T1000 (cell line): ENCODE measurements at places on chromosomes 6 and 20.
A peak's percentile ranks its signal among the peaks of the same experiment; 100 is the strongest.

DNA sequence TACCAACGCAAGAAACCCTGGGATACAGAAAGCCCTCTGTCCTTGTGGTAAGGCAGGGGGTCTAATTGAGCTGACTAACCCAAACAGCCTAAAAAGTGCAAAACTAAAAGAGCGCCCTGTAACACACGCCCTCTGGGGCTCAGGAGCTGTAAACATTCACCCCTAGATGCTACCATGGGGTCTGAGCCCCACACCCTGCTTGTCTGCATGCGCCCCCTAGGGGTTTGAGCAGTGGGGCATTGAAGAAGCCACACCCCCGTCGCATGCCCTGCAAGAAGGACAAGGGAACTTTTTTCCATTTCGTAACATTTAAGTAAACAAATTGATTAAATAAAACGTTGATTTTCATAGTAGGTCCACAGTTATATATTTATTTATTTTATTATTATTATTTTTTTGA, 616.9 kb upstream of the MAN1A1 start:
- no peak for DNase-seq

DNA sequence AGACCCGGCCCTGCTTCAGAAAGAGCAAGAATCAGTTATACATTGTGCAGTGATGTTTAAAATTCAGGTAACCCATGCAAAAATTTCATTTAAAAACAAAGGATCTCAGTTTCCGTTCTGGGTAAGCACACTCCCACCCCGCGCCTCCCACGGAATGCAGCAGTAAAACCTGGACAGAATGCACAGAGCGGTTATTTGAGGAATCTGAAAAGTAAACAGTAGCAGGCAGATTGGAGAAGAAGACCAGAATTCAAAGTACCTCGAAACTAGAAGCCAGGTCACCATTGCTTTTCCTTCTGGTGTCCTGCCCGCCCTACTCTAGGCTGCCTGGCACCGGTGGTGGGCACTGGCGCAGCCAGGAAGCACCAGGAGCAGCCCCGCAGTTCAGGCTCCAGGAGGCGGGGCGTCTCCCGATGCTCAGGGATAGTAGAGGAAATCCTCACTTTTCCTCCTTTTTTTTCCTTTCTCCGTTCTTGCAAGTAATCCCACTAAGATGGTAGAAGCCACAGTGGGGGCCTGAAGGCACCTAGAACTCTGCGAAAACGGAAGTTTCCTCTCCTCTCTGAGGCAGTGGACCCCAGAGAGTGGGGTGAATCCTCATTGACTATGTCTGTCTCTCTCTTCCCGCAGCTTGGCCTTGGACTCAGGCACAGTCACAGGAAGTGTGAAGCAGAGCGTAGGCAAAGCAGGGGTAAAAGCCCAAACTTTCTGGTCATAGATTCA, 28.3 kb downstream of the METTL24 start:
- DNase-seq: no peak

GRCh38 chr6:35311390-35312075, 13.9 kb downstream of the DEF6 start:
- no peak for DNase-seq

DNA sequence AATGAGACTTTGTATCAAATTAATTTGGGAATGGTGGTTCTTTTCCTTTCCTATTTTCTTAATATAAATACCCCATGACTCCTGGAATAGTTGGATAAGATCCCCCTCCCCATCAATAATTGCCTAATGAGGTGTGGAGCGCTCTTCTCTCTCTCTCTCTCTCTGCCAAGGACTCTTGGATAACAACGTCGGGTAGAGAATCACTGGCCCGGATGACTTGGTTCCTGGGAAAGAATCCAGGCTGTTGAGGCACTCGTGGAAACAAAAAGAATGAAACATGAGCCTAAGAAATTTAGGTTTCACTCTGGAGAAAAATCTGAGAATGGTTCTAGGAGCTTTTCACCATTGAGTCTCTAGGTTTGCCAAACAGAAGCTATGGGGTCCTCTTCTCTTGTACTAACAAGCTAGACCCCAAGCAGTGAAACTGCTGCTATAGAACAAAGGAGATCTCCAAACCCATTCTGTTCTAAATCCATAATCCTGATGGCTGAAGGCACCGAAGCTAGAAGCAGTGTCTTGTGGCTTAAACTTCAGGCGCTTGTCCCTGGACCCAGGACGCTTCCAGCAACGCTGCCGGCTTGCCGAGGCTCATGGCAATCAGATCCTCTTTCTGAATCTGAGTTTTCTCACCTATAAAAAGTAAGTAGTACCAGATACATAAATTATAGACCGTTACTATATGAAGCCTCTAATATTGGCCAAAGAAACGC, 241.6 kb upstream of the BTBD3 start:
- DNase-seq: no peak

DNA sequence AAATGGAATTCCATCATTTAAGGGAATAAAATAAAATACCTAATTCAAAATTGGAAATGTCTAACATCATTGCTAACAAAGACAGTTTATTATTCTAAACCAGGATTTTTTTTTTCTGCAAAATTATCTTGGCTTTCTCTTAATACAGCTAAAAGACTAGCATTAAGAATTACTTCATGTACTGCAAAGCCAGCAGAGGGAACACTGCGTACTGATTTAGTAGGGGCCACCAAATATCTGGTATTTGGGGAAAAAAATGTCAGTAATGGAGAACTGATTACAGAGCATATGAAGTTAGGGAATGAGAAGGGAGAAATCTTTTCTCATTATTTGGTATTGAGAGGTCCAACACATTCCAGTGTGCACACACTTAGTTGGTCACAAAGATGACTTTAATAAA, 3.2 kb upstream of the SOX4 start:
- no peak for DNase-seq

DNA sequence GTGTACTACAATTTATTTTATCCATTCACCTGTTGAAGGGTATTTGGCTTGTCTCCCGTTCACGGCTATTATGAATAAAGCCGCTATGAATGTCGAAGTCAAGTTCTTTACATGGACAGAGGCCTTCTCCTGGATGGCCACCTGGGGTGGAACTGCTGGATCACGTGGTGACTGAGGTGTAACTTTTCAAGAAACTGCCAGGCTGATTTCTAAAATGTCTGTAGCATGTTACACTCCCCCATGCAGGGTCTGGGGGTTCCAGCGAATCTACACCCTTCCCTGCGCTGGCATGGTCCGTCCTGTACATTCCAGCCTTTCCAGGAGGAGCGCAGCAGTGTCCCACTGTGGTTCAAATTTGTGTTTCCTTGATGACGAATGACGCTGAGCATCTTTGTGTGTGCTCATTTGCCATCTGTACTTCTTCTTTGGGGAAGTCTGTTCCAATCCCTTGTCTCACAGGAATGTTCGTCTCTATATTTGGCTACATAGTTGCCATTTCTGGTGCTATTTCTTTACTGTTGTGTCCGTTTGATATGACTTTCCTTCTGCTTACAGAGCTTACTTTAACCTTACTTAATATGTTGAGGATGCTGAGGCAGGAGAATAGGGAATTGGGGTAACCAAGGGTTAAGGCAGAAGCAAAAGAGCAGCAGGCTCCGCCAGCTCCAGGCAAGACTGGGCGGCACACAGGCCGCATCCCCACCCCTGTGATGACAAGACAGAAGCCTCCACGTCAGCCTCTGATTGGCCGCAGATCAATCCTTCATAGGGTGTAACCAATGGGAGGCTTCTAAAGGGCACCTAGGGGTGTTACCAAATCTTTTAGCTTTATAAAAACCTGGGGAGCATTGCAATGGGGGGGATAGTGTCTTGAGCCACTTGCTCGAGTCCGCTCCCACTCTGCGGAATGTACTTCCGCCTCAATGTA, 106.6 kb downstream of the TAF4 start:
- DNase-seq: no peak

DNA sequence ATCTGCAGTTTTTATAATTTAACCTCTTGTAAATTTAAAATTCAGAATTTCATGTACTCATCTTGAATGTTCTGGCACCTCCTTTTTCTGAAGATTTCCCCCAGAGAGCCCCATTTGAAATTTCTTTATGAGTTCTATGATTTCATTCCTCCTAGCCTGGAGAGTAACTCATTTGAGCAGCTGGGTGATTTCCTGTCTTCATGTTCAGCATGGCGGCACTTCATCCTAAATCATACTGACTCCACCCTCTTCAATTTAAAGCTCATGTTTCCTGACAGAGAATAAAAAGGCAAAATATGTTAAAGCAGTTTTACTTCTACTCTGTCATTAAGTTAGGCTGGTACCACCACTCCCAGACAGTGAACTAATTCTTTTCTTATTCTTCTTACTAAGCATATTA, 250.9 kb upstream of the POU3F2 start:
- DNase-seq: no peak

DNA sequence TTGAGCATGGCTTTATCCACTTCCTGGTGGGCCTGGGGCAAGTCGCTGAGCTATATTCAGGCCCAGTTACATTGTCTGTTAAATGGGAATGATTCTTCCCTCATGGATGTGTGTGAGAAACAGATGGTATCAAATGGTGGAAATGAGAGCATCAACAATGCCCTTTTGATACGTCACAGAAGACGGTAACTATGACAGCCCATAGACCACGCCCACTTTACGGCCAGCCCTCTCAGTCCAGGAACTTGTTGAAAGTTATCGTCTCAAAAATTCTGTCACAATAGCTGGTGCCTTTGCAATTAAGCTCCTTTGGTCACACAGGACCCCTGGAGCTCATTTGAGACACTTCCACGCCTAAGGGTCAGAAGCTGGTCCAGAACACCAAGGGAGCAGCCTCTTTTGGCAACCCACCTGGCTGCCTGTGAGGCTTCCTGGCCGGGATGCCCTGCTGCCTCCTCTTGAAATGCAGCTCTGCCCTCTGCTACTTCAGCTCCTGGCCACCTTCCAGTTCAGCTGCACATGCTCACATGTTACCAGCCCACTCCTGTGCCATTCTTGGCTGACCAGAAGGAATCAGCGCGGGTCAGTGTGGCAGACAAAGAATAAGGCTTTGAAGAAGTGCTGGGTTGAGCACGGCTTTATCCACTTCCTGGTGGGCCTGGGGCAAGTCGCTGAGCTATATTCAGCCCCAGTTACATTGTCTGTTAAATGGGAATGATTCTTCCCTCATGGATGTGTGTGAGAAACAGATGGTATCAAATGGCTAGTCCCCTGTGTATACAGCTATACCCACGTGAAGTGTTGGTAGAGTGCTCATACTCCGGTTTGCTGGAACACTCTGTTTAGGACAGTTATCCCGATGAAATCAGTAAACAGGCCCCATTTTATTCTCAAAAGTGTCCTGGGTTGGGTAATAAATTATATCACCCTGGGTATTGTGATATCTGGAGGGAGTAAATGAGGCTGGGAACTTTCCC, 199.2 kb upstream of the SUPT3H start:
- DNase-seq: no peak

DNA sequence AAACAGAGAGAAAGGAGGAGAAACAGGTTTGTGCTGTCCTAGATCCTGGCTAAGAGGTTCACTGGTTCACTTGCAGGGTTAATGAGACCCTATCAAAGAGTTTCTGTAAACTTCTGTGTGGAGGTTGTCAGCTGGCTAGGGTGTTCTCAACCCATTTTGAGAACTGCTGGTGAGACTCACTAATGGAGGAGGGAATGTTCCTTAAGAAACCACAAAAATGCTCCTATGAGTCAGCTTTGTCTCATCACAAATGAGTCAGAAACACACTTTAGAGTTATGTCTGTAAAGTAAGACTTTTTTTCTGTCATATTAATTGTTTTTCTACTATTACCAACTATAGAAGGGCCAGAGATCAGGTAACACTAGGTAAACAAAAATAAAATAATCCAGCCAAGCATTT, 884.4 kb downstream of the PHF3 start:
- no peak for DNase-seq

GRCh38 chr6:137666202-137666774, 172.1 kb upstream of the OLIG3 start:
- no peak for DNase-seq

GRCh38 chr6:145070791-145071190, 664.5 kb downstream of the EPM2A start:
- DNase-seq: peak; percentile 19

DNA sequence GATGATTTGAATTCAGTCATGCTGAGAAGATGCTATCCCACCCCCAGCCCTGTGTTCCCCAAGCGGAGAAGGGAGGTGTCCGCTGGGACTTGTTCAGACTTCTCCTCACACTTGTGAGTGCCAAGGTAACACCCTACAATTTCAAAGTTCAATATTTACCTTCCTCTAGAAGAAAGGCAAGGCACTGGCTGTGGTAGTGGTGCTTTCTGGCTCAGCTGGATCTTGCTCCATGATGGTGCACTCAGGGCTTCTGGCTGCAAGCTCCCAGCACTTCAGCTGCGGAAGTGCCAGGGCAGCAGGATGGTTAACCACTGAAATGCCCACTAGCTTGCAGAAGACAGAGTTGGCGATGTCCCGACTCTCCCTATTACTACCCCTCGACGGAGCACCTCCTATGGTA, 135.4 kb downstream of the MTFR2 start:
- DNase-seq: no peak

DNA sequence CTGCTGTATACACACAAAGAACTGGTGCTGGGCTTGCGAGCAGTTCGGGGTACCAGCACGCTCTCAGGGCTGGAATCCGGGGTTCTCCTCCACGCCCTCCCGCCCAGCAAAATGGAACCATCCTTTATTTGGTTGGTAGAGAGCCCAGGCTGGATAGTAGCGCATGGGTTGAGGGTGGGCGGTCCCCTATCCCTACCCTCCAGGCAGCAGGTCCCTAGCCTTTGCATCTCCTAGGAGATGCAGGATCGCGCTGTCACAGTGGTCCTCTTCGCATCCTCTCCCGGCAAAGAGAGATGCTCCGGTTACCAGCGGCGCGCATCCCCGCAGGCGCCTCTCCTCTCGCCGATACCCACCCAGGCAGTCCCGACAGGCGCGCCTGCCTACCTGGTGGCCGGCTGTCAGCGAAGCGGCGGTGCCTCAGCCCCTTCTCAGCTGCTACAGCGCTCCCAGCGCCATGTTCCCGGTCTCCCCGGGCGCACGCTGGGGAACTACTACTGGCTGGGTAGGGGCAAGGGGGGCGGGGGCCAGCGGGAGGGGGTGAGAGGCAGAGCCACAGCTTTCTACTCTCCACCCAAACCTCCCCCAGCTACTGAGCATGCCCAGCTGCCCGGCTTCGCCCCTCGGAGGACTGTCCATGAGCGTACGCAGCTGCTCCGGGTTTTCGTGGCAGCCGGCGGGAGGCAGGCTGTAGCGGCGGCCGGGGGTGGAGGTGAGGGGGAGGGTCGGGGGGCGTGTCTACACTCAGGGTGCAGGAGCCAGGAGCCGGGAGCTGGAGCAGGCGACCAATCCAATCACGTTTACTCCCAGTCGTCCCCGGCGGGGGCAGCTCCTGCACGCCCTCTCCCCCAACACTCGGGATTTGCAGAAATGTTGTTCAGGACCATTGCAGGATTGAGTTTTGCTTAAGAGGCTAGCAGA, at the start of gene PAK5:
Gene PAK5 (minus strand): TSS at position 699 of the 918 bp plus-strand sequence. CDS start 194,748 bp downstream, outside the sequence.
- peak; percentile 77 for DNase-seq

- DNase-seq: peak; percentile 66
Measured at GRCh38 chr6:13487122-13488014, at the start of gene GFOD1. TSS of gene GFOD1 (minus strand) at chr6:13487600. CDS start at chr6:13486890, 710 bp downstream.

DNA sequence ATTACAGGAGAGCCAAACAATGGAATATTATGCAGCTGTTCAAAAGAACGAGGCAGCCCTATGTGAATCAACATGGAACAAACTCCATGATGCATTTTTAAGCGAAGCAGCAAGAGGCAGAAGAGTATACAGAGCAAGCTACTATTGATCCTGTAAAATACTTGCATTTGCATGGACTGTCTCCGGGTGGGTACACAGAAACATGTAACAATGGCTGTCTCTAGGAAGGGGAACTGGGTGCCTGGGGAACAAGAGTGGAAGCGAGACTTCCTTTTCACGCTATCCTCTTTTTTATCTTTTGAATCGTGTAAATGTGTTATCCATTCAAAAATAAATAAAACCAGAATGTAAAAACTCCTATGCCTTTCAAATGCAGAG, 93.3 kb upstream of the SIRPA start:
- no peak for DNase-seq

GRCh38 chr6:15876406-15876805, 213.6 kb upstream of the DTNBP1 start:
- DNase-seq: no peak
